ENCODE measurements at places on chromosomes 3 and 15. TPM values are rescaled to one million over a fixed set of nuclear protein-coding genes. Genes with fewer than 3 reads are reported as not detected.

GRCh38 chr15:52491472-52491871, 37.2 kb downstream of the MYO5A start:
- DNase-seq = no peak

The VEPH1 gene
- 0.88 TPM for polyA plus RNA-seq

DNA sequence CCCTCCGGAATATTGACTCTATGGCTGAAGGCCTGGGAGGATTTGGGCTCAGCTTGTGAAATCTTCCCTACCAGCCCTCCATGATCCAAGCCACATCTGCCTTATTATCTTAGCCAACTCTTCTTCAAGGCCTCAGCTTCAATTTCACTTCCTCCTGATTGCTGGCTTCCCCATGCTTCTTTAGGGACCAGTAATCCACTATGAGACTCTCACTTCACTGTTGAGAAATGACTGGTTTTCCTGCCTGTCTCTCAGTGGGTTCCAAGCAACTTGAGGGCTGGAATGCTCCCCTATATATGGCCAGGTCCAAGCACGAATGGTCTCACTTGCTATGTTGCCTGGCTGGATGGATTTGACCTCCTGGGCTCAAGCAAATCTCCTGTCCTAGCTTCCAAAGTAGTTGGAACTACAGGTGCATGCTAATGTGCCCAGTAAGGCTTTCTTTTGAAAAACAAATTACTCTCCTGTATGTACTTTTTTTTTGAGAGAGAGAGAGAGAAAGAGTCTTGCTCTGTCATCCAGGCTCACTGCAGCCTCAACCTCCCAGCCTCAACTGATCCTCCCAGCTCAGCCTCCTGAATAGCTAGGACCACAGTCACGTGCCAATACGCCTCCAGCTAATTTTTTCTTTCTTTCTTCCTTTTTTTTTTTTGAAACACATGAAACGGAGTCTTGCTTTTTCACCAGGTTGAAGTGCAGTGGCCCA, 7.9 kb upstream of the PIK3CB start:
- DNase-seq = no peak

The CSTA gene
- 0.51 TPM for polyA plus RNA-seq

- no peak for DNase-seq
These were observed 74.9 kb downstream of the DAPK2 start for GRCh38 chr15:63971427-63971805.

The STRC gene
- 0.46 TPM for polyA plus RNA-seq

- no peak for DNase-seq
These were observed 32.5 kb upstream of the RHCG start for GRCh38 chr15:89528757-89529352.

DNA sequence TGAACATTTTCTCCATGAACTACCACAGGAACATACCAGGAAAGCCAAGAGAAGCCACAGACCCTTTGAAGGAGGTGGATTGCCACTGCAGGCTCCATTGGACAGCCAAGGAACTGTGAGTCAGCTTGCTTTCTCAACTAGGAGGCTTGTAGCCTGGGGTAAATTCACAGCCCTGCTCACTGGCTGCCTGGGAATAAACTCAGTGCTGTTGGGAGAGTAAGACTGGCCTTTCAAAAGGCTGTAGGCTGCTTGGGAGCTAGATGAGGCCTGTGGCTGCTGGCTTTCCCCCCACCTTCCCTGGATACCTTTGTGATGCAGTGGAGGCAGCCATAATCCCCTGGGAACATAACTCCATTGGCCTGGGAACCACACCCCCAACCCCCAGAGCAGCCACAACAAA, 223.5 kb upstream of the RBMS3 start:
- DNase-seq = no peak

GRCh38 chr3:46914849-46915248, 37.3 kb downstream of the PTH1R start:
- no peak for DNase-seq

The ROPN1B gene
- polyA plus RNA-seq = 5.3 TPM

GRCh38 chr3:80285388-80285787, 517.6 kb upstream of the ROBO1 start:
- no peak for DNase-seq

The CD200R1 gene
- not detected for polyA plus RNA-seq

DNA sequence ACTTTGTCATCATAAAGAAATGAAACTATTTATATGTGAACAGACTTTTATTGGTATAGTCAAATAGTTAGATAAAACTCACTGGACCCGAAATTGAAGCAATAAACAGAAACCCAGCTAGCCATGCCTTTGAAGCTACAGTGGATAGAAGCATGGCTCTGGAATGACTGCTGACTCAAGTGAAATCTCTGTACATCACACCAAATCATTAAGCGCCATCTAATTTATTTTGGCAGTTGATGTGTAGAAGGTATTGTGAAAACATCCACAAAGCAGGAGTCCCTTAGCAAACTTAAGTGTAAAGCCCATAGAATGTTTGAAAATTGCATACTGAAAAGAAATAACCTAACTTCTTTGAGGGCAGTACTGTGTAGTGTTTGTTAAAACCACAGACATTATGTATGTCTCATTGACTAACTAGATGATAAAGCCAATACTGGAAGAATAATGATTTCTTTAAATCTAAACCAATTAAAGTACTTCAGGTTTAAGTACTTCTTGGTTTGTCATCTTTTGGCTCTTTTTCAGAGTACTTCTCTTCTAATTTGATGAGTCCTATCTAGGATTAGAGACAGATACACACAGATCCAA, 42.8 kb upstream of the FBXL22 start:
- no peak for DNase-seq

DNA sequence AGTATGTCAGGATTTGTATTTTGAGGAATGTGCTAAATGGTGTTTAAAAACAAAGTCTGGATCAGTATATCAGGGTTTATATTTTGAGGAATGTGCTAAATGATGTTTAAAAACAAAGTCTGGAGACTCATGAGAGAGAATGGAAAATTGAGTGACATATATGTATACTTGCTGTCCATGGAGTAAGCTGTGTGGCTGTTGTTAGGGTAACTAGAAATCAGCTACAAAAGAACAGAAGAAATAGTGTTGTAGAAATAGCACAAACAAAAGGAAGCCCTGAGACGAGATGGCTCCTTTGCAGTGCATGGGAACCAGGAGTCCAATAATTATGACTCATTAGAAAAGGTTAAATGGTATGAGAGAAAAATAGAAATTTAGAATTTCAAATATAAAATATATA, 282.7 kb upstream of the MANF start:
- DNase-seq = peak; percentile 1

DNA sequence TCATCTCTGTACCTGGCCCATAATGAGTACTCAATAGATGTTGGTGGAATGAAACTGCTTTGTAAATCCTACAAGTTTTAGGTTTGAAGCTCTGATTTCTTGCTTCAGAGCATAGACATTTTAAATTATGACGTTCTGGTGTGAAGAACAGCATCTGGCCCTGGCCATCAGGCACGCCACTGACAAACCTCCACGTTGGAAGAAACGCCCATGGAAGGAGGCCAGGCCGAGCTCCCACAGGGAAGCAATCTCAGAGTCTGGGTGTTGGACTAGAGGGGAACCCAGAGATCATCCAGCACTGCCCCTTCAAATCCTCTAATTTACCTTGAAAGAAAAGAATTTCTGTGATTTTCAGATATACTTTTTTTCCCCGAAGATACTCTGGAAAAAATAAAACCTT, 328.1 kb upstream of the RGMA start:
- DNase-seq = no peak

The EPHB1 gene
- polyA plus RNA-seq = 3.4 TPM
